Testis (tissue), 5 donors: ENCODE measurements at places on chromosomes 16 and 17. TPM values are rescaled to one million over a fixed set of nuclear protein-coding genes. Genes with fewer than 3 reads are reported as not detected.

GRCh38 chr16:21622545-21622944, 23.2 kb downstream of the METTL9 start:
- no peak for DNase-seq

GRCh38 chr16:57579361-57579665, 36.9 kb downstream of the ADGRG5 start:
- DNase-seq, result no peak

- DNase-seq, result no peak
Observed at GRCh38 chr17:78474614-78475146, 96.2 kb downstream of the PGS1 start.

- DNase-seq, result no peak
Observed at GRCh38 chr17:57672971-57673370, 72.1 kb downstream of the CCDC182 start.

DNA sequence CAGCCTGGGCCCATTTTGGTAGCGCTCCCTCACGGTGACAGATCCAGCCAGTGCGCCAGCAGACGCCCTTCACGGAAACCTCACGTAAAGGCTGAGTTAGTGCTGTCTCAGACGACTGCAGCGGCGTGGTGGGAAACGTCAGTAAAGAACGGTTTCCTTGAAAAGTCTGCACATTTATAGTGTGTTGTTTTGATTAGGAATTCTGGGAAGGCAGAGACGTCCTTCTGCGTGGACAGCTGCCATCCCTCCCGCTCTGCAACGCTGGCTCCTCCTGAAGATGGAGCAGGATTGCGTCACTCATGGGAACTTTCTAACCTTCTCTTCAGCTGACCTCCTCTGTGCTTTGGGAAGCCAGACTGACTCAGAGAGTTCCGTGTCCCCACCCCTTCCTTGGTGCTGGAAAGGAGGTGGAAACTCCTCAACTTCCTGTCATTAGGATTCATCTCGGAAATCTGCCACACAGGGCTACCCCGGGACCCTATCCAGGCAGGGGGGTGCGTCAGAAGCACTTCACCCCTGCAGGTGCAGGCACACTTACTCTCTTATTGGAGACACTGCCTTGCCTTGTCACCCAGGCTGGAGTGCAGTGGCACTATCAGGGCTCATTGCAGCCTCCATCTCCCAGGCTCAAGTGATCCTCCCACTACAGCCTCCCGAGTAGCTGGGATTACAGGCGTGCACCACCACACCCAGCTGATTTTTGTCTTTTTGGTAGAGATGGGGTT, 24.3 kb upstream of the CRISPLD2 start:
- peak; percentile 79 for DNase-seq

DNA sequence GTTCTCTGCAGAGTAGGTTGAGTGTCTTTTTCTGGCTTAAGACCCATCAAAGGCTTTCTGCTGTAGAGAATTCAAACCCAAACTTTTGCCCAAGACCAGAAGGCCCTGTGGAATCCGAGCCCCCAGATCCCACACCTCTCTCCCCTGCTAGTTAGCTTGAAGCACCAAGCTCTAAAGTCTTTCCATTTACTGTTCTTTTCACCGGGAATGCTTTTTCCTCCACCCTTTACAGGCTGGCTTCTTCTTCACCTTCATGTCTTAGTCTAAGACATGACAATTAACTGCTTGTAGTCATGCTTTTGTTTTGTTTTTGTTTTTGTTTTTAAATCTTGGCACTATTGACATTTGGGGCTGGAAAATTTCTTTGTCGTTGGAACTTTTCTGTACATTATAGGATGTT, 15.5 kb downstream of the HSD17B2 start:
- DNase-seq, result no peak

- no peak for DNase-seq
Observed at GRCh38 chr17:29650396-29650795, 27.7 kb upstream of the CORO6 start.

GRCh38 chr16:4496305-4496704, 20.1 kb downstream of the HMOX2 start:
- no peak for DNase-seq

DNA sequence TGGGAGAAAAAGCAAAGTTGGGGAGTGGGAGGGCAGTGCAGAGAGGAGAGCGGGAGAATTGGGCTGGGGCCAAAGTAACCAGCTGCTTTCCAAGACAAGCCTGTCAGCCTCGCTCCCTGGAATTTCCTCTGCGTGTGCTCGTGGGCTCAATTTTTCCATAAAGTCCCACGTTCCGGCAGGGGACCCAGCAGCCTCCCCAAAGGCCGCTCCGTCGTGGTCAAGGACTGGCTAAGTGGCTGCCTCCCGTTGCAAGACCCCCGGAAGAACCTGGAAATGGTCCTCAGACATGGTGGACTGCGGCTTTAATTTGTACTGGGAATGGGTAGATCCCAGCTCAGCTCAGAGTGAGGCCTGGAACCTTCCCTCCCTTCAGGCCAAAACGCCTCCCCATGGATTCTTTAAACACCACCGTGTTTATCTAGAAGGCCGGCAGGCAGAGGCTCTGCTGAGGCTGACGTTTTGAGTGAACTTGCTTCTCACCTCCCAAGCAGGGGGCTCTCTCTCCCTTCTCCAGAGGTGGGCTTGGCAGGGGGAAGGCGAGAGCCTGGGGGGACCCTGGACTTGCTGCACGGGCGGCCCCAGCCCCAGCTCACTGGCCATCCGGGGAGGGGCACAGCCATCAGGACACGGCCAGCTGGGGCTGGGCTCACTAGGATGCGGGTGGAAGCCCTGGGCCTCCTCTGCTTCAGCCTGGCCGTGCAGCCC, 190.0 kb downstream of the C16orf95 start:
- peak; percentile 23 for DNase-seq

DNA sequence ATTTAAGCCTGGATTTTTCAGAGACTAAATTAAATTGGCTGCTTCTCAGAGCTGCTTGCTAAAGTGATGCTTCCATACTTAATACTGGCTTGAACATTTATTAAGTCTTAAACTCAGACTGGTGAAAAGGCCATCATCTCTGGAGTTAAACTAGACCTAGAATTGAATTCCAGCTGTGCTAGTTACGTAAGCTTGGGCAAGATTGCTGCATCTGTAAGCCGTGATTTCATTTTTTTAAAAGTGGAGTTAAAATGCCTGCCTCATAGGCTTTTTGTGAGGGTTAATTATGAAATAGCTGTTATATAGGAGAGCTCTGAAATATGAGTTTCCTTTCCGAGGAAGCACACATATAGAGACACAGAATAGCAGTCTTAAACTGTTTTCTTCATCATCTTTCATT, 84.7 kb downstream of the VAT1L start:
- no peak for DNase-seq

DNA sequence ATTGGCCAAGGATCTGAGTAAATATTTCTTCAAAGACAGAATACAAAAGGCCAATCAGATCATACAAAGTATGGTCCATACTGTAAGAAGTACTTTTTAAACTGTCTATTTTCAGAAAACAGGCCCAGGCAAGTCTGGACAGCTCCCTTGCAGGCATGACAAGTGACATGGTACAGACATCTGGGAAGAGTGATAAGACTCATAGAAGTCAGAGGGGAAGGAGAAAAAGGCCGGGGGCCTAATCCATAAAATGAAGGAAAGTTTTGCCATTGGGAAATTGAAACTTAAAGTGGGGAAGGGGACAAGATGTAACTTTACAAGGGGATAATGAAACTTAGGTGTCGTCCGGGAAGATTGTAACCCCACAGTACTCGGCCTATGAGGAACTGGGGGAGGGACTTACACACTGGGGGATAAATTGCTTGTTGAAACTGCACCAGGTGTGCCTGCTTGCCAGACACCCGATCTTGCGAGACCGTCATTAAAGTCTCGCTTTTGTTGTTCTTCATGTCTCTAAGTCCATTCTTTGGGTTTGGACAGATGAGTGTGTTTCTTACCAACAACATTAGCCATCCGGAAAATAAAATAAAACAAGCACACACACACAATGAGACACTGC, 684.0 kb downstream of the CDH11 start:
- DNase-seq, result no peak

DNA sequence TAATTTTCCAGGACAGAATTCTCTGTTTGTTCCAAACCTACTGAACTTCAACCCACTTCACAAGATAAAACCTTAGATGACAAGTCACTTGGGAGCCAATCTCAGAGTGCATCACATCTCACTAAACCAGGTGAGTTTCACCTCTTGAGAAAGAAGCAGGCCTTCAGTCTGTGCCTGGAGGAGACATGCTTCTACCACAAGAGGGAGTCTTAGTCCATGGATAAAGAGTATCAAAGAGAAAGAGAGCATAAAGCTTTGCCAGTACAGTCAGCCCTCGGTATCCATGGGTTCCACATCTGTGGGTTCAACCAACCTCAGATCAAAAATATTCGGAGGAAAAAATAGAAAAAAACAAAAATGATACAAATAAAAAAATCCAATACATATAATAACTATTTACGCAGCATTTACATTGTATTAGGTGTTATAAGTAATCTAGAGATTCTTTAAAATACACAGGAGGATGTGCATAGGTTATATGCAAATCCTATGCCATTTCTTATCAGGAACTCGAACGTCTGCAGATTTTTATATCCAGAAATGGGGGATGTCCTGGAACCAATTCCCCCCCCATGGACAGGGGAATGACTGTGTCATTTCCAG, 37.7 kb downstream of the DUSP14 start:
- DNase-seq, result no peak

DNA sequence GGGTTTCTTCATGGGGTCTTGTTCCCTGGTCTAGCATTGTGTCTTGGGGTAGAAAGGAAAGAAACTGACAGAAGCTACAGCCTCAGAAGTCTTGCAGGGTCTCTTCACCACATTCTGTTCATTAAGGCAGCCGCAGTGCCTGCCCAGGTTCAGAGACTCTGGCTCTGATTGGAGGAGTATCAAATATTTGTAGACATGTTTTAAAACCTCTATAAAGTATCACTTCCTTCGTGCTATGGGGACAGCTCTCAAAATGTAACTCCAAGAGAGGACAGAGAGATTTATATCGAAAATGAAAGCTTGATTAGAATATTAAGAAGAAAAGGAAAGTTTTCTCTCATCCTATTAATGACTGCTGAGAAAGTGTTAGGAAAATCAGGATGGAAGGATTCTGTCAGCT, 107.0 kb upstream of the CACNG3 start:
- DNase-seq, result no peak

ANKS3 gene
- 18.6 TPM for polyA plus RNA-seq

TMC5 gene
- polyA plus RNA-seq, result 27.7 TPM

TBC1D3I gene
- 13.1 TPM for polyA plus RNA-seq

ULK2 gene
- polyA plus RNA-seq, result 112 TPM

CDT1 gene
- 11.9 TPM for polyA plus RNA-seq
